Neural progenitor cell (in vitro differentiated cells): ENCODE measurements at places on chromosomes 2 and 18. TPM values are rescaled to one million over a fixed set of nuclear protein-coding genes. Genes with fewer than 3 reads are reported as not detected.

The VPS54 gene
- 33.0 and 44.3 TPM in 2 replicates for total RNA-seq

The OTX1 gene
- total RNA-seq: 7.9 and 23.3 TPM in 2 replicates

The CHMP1B gene
- 50.8 and 62.9 TPM in 2 replicates for total RNA-seq

The UNC80 gene
- total RNA-seq: 0.93 and 1.9 TPM in 2 replicates

The C2orf80 gene
- total RNA-seq: 0.81 TPM in 1 of 2 replicates, not detected in the other

The RHOB gene
- 16.1 and 28.7 TPM in 2 replicates for total RNA-seq

The GALNT13 gene
- total RNA-seq: 4.3 and 5.9 TPM in 2 replicates

The LONRF2 gene
- total RNA-seq: 0.34 and 0.37 TPM in 2 replicates

The SLC14A1 gene
- total RNA-seq: not detected in 2 replicates

The CROCC2 gene
- total RNA-seq: not detected in 2 replicates

The LINC00305 gene
- not detected in 2 replicates for total RNA-seq

The CDH19 gene
- total RNA-seq: not detected in 2 replicates

The RGPD4 gene
- 0.06 and 0.07 TPM in 2 replicates for total RNA-seq

The ALK gene
- 0.06 TPM in 1 of 2 replicates, not detected in the other for total RNA-seq

The DCDC2C gene
- total RNA-seq: not detected in 2 replicates

The MARCHF4 gene
- 0.26 and 0.46 TPM in 2 replicates for total RNA-seq

The DHRS9 gene
- total RNA-seq: not detected in 2 replicates

The MZT2B gene
- 21.4 and 91.8 TPM in 2 replicates for total RNA-seq

The ERFE gene
- 0.09 TPM in 1 of 2 replicates, not detected in the other for total RNA-seq

The SERPINB4 gene
- total RNA-seq: not detected in 2 replicates

The BMP10 gene
- total RNA-seq: not detected in 2 replicates

The MBP gene
- 0.64 and 2.1 TPM in 2 replicates for total RNA-seq

The MLPH gene
- not detected in 2 replicates for total RNA-seq

The PDCD1 gene
- total RNA-seq: not detected in 2 replicates

The CEP192 gene
- total RNA-seq: 40.3 and 58.7 TPM in 2 replicates

The LRRC30 gene
- not detected in 2 replicates for total RNA-seq

The ICOS gene
- not detected in 2 replicates for total RNA-seq

The TUBB8B gene
- 0.36 and 0.62 TPM in 2 replicates for total RNA-seq

The CD207 gene
- not detected in 2 replicates for total RNA-seq

The COL5A2 gene
- total RNA-seq: 11.2 and 11.6 TPM in 2 replicates

The EDAR gene
- total RNA-seq: not detected in 2 replicates

The CYP26B1 gene
- total RNA-seq: 0.21 and 1.2 TPM in 2 replicates
